Stimulated activated CD4-positive, alpha-beta T cell treated with anti-CD3 and anti-CD28 coated beads, TNF-alpha, amount 100 ng/mL, for 24 hours (primary cell): ENCODE measurements at places on chromosomes 7 and 10.

- no peak for DNase-seq
Measured at GRCh38 chr10:129937351-129937751, 26.7 kb downstream of the EBF3 start.

DNA sequence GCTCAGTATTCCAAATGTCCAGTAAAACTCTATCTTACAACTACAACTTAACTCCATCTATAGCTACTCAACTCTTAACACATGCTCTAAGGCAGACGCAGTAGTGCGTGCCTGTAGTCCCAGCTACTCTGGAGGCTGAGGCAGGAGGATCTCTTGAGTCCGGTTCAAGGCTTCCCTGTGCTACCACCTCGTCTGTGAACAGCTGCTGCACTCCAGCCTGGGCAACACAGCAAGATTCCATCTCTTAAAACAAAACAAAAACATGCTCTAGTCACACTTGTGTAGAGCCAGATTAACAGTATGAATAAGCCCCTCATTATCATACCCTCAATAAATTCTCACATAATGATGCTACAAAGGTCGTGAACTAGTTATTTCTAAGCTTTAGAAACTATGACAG, 3.6 kb downstream of the BAZ1B start:
- no peak for DNase-seq

DNA sequence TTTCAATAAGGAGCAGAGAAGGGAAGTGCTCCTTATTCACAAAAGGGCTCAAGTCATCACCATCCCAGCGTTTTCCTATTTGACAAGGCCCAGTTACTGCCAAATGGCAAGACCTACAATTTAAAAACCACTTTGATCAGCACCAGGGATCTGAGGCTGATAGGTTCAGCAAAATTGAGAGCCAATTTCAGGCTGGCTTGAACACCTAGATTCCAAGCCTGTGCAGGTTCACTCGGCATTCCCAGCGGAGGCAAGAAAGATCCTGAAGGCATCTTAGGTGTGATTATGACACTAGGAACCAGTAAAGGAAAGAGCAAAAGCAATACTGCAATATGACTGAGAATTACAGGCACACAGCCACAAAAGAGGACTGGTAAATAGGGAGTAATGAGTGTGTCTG, 441.4 kb downstream of the CALN1 start:
- DNase-seq = no peak

DNA sequence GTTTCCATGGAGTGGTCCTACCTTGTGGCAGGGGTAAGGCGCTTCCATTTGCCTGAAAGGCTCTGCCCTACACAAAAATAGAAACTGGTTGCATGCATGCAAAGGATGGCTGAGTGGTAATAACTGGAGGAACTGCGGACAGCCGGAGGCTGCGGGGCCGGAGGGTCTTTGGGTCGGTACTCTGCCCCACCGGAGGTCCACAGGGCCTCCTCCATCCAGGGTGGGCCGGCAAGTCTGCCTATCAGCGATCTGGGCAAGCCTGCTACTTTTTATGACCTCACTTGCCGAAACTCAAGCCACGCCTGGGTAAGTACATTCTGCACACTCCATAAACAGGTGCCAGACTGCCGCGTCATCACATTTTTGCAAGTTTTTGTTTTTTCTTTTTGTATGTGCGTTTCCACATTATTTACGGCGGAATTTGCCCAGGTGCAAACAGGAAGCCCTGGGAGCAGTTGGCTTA, 30.0 kb downstream of the TACC2 start:
- DNase-seq = no peak

GRCh38 chr7:127819975-127820731, 168.2 kb downstream of the SND1 start:
- DNase-seq = no peak

DNA sequence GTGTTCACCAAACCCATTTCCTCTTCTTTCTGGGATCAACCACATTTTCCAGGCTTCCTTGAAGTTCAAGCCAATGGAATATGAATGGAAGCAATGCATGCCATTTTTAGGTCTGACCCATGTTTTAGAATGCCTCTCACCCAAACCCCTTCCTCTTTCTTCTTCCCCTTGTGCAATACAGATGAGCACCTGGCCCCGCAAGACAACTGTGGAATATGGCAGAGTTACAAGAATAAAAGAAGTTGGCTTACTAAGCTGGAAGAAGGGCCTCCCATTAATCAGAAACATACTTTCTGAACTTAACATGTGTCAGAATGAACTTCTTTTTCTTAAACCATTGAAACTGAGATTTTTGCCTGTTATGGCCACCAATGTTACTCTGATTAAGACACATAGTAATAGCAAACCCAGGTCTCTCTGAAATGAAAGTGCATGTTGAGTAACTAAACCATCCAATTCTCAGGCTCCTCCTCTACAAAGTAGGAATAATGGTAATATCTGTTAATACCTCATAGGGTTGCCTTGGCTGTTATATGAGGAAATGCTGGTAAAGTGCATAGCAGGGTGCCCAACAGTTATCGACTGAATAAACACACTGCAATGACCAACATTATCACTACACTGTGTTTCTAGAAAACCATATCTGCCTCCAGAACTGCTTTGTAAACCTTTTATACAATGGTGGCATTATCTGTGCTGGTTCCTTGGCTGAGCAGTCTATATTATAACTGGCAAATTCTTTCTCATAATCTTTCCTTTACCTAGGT, 382.2 kb upstream of the NRP1 start:
- DNase-seq = no peak

DNA sequence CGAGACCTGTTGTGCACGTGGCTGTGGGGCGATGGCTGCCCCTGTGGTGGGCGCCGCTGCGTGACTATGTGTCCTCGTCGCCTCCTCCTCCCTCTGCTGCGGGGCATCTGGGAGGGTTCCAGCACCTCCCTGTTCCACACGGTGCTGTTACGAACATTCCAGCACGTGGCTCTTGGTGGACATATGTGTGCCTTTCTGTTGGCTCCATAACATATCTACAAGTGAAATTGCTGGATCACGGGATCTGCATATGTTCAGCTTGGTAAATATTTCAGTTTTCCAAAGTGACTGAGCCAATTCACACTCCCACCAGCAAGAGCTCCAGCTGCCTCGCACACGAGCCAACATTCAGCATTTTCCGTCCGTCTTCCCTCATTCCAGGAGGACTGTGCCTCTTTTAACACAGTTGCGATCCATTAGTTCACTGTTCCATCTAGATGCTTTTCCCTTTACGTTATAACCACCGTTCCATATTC, 25.1 kb downstream of the SNX8 start:
- no peak for DNase-seq

DNA sequence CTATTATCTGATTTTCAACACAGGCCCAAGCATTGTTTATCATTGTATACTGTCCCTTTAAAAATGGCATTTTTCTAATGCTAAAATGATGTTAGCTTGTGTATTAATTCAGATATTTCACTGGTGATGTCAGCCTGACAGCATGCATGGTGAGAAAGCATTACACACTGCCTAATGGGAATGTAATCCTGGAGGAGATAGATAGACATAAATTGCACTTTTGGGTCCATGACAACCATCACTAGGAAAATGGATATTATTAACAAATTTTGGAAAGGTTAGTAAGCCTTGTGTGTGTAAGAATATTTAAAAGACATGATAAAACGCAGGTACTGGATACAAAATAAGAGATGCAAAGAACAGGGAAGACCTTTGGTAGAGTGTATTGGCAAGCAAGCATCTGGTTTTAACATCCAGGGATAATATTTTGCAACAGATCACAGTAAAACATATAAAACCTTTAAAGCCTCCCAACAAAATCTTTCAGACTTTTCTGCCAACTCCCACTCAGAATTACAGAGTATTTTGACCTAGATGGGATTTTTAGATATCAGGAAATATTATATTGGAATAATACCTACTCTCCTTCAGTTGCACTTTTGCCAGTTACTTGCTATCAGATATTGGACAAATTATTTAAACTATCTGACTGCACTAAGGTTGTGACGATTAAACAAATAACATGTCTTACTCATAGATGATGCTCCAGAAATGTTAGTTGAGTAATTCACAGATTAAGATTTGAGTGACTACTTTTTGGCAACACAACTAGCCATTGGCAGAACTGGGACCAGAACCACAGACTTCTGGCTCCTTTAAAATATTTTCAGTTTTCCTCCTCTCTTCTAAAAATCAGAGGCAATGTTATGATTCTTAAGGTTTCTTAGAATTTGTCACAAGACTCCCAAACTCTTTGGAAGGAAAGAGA, 291.6 kb upstream of the SEMA3C start:
- no peak for DNase-seq
